NCI-H1694 treated with DMSO at 0.1 percent for 48 hours (cell line): ENCODE measurements at places on chromosomes 7 and 10.
A peak's percentile ranks its signal among the peaks of the same experiment; 100 is the strongest.

DNA sequence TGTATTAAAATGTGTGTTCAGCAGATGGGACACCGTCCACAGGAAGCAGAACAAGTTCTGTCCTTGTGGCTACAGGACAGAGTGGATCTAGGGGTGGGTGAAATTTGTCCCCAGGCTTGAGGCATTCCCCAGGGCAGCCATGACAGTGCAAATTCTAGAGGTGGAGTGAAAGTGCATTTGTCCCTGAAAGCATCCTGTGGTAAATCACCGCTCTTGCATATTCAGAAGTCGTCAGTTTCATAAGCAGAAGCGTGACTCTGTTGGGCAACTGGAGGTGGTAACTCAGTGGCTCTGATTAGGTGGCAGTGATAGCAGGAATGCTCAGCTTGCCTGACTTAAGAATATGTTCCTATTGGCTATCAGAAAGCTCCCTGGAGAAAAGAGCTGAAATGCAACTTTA is 96.6 kb downstream of the SNX10 start:
- DNase-seq = no peak

- peak; percentile 20 for DNase-seq
Measured at GRCh38 chr7:116802746-116803152, 59.6 kb upstream of the CAPZA2 start.

- DNase-seq = no peak
Measured at GRCh38 chr7:30596721-30597120, 2.0 kb downstream of the GARS1 start.

DNA sequence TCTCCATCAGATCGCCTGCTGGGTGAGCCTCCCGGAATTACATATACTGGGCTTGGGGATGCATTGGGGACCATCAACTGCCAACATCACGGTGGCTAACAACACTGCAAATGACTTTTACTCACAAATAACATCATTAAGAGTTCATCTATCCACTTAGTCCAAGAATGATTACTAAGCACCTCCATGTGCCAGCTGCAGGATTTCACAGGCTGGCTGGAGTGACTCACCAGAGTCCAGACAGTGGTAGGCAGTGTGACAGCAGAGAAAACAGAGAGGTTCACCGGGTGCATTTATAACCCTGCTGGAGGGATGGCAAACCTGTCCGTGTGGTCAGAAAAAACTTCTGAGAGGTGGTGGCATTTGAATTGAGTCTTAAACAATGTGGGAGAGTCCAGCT is 3.2 kb upstream of the IGFBP3 start:
- no peak for DNase-seq

GRCh38 chr7:120742372-120742771 is 115.6 kb downstream of the TSPAN12 start:
- no peak for DNase-seq

DNA sequence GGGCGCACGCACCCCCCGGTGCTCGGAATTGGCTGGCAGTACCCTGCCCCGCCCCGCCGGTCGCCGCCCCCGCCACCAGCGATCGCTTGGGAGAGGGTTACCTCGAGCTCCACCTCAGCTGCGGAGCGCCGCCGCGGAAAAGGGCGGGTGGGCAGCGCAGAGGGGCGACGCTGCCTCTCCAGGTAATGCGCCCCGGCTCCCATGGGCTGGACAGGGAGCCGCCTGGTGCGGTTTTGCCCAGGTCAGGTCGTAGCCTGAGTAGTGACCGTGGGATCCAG is 1.3 kb downstream of the PFKFB3 start:
- no peak for DNase-seq

DNA sequence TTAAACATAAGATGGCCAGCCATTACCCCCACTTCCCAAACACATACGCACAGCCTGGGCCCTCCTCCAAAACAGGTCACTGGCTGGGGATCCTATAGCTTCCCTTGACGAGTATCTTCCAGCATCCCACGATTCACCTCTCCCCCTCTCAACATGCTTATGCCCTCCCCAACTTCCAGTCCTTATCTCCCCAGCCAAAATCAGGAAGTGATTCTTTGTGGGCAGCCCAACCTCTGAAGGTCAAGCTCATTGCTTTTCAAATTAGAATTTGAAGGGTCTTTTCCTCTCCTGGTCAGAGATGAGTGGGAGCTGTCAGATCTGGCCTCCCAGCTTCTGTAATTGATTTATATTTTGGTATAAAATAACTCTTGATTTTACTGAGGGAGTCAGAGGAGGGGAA is 133.6 kb downstream of the ATXN7L1 start:
- DNase-seq = no peak
